ENCODE measurements at places on chromosomes 5 and 9. TPM values are rescaled to one million over a fixed set of nuclear protein-coding genes. Genes with fewer than 3 reads are reported as not detected.

Gene SYK
- 31.0 TPM for total RNA-seq

Gene SLC27A6
- 0.35 TPM for total RNA-seq

Gene DDX4
- total RNA-seq: not detected

Gene ZNF658
- total RNA-seq: 3.1 TPM

Gene COL15A1
- 0.56 TPM for total RNA-seq

Gene PCDHB4
- total RNA-seq: not detected

Gene UBE2QL1
- not detected for total RNA-seq

Gene PCDHB16
- total RNA-seq: 0.14 TPM

Gene IL5
- total RNA-seq: not detected

Gene KCNIP1
- total RNA-seq: not detected

Gene NKD2
- total RNA-seq: 0.09 TPM

Gene PSAT1
- 58.3 TPM for total RNA-seq

Gene NEURL1B
- 4.6 TPM for total RNA-seq

Gene ELOVL7
- 3.2 TPM for total RNA-seq

Gene PIP5KL1
- 16.0 TPM for total RNA-seq

Gene MCIDAS
- not detected for total RNA-seq

Gene ZNF454
- total RNA-seq: 1.1 TPM

Gene NSMF
- total RNA-seq: 48.4 TPM

Gene KCNT1
- not detected for total RNA-seq

Gene PCDHA8
- total RNA-seq: not detected

Gene SCGB3A2
- total RNA-seq: not detected

Gene HAPLN1
- not detected for total RNA-seq

Gene TEX53
- total RNA-seq: not detected

Gene TMEM252
- total RNA-seq: not detected

Gene SLC36A2
- not detected for total RNA-seq

Gene CD180
- total RNA-seq: not detected

Gene KCNV2
- total RNA-seq: not detected

Gene ADAMTS12
- 1.6 TPM for total RNA-seq

Gene KIAA1958
- total RNA-seq: 0.84 TPM

Gene PDE8B
- total RNA-seq: not detected

Gene RNF38
- total RNA-seq: 5.9 TPM

Gene NR2F1-AS1
- not detected for total RNA-seq

Gene FAM240B
- total RNA-seq: not detected

Gene TMEM232
- total RNA-seq: 0.19 TPM

Gene SOHLH1
- total RNA-seq: not detected

Gene SPINK6
- total RNA-seq: 10.8 TPM

Gene TTC39B
- total RNA-seq: 5.4 TPM

Gene DCP2
- 16.3 TPM for total RNA-seq

Gene FRRS1L
- total RNA-seq: 0.07 TPM

Gene SLC6A19
- total RNA-seq: not detected

Gene TMEFF1
- total RNA-seq: 0.99 TPM

Gene GABRA1
- not detected for total RNA-seq

Gene GDNF
- total RNA-seq: not detected

Gene ZNF879
- 1.3 TPM for total RNA-seq

Gene AQP7
- not detected for total RNA-seq

Gene PCDHAC2
- 1.1 TPM for total RNA-seq

Gene LPAR1
- 22.9 TPM for total RNA-seq

Gene PHF2
- 12.1 TPM for total RNA-seq

Gene SLIT3
- 1.3 TPM for total RNA-seq

Gene RLN1
- total RNA-seq: not detected

Gene LMX1B
- not detected for total RNA-seq

Gene PCDHA9
- not detected for total RNA-seq

Measured in airway epithelial cell (primary cell).